ENCODE measurements at places on chromosomes 3 and 15.

- no peak for DNase-seq
Observed at GRCh38 chr15:60137711-60138396, 133.7 kb downstream of the FOXB1 start.

DNA sequence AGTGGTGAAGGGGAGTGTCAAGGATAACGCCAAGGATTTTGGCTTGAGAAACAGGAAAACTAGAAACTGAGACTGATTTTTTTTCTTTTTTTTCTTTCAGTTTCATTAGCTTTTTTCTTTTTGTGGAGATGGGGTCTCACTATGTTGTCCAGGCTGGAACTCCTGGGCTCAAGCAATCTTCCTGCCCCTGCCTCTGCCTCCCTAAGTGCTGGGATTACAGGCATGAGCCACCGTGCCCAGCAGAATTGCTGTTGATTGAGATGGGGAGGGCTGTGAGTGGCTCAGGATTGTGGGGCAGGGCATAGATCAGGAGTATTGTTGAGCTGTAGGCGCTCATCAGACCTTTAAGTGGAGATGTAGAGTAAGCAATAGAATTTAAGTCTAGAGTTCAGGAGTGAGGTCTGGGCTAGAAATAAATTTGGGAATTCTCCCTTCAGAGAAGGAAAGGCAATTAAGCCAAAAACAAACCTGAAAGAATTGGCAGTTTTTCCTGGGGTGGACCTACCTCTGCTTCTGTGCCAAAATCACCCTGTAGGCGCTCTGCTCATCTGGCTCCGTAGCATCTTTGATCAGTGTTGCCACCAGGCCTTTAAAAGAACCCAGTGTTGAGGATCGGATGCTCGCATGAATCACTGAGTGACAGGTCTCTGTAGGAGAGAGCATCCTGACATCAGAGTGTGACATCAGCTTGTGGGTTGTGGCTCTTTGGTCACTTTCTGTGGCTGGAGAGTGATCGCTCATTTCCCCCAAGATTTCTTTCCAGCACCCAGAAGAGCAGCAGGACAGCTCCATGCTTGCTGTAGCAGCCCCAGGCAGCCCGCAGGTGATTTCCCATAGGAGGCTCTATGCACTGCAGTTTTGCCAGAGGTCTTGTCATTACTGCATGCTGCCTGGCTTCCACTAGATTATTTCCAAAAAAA lies 15.8 kb downstream of the ABHD17C start:
- DNase-seq = no peak

- no peak for DNase-seq
Observed at GRCh38 chr3:85342915-85343314, 384.1 kb downstream of the CADM2 start.

- no peak for DNase-seq
Observed at GRCh38 chr3:183897606-183898005, 12.9 kb upstream of the PARL start.

GRCh38 chr3:31947671-31948091 lies 33.4 kb downstream of the OSBPL10 start:
- DNase-seq = no peak

DNA sequence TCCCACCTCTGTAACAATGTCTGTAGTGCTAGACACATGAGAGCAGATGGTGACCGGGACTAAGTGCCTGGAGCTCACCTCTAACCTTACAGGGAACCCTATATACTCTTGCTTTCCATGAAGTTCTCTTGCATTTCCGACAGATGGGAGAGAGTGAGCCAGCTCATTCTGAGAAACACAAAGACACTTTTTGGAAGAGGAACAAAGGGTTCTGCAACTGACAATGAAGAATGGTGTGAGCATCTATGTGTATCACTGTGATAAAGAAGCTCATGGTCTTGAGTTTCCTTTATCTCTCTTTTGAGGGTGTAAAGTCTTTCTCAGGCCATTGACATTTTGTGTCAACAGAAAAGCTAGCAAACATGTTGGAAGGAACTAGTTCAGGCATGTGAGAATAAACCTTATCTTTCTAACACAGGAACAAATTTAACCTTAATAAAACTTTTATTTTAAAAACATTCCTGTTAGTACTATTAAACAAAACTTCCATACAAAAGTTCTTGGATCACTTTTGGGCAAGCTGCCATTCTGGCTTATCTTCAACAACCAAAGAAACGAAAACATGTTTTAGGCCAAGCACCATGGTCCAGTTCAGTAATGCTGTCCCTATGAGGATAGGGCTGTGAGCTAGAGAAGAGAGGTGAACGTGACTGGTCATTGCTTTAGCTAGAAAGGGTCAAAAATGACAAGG lies 142.7 kb downstream of the THRB start:
- DNase-seq = no peak

GRCh38 chr3:169658311-169658931 lies 5.1 kb downstream of the MECOM start:
- DNase-seq = no peak

- peak; percentile 73 for DNase-seq
Observed at GRCh38 chr15:86624261-86625036, 544.8 kb downstream of the AGBL1 start.

DNA sequence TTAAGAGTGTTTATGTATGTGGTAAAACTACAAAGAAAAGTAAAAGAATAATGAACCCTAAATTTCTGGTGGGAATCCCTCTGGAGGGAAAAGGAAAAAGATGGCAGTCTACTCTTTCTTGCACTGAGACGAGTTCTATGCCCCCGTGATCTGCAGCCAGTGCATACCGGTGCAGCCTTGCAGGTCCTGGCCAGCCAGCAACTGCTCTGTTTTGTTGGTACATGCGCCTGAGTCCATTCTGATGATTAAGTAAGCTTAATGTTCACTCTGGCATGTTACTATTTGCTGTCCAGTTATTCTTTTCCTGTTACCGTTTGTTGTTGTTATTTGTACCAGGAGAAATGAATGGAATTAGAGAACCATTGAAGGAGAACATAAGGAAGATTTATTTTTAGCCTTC lies 95.1 kb upstream of the TMC3 start:
- no peak for DNase-seq

GRCh38 chr3:4547799-4548198 lies 54.7 kb downstream of the ITPR1 start:
- DNase-seq = no peak

- DNase-seq = no peak
Observed at GRCh38 chr3:193974191-193974652, 161.7 kb upstream of the HES1 start.

DNA sequence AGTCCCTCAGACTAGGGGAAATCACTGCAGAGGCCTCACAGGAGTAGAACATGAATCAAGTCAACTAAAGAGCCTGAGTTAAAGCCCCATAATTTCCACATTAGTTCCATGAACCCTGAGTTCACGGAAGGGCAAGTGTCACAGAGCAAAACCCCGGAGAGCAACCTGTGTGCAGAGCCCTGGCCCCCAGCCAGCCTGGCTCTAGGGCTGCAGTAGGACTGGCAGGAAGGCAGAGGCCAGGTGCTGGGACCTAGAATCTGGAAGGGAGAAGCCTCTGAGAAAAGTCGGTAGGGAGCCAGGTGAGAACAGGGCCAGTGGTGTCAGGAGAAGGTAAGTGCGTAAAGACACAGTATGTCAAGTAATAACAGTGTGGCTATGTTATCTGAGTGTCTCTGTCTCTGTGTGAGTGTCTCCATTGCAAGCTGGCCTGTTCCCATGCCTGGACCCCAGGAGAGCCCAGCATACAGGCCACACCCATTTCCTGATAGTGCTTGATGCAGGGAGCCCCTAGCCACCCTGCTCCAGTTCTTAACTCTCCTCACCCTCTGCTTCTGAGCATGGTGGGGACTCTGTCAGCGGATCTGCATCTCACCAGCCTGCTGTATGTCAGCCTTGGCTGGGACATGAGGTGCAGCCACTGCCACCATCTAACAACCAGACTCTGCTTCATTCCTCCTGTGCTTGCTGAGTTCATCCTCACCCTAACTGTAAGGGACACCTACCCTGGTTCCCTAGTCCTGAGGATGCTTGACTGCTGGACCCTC lies 11.3 kb upstream of the MANF start:
- DNase-seq = no peak

DNA sequence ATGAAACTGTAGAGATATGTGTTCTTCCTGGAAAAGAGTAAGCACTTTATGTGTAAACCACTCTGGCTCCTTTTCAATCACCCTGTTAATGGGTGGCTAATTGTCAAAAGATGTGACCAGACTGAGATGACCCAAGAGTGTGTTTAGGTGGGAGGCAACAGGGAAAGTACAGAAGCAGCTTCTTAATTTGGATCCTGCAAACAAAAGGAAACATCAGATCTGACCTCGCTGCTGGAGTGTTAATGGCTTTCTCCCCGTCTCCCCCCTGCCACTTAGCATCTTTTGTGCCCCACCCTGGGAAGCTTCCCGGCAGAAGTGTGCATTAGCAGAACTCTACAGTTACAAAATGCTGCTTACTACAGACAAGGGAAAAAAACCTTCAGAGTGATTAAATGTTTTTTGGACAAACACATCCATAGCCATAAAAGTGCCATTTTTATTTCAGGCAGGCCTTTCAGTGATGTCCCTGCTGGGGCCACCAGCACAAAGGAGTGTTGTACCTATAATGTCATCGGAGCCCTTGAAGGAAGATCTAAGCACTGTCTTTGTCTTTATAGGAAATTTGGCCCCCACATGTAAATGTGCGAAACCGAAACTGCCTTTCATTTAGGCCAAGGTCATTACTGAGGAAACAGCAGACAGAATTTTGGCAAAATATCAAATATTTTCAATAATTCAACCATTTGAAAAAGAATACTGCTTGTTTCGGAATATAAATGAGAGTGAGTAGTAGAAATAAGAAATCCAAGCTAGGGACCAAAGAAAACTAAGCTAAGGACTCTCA lies 311.0 kb downstream of the WDR72 start:
- DNase-seq = no peak
